ENCODE measurements at places on chromosomes 5 and 9.

DNA sequence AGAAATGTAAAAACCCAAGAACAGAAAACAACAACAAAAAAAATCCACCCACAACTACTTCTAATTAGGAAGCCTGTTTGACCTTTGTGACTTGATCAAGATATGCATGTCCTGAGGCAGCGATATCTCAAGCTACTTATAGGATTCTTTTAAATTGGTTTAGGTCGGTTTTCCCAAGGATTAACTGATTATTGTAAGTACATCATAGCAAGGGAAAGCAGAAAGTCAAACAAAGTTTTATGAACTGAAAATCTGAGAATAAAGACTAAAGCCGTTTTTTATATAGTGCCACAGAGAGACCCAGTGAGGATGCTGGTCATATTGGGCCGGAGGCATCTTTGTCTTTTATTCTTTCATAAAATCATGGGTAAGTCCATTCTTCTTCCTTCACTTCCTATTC lies 72.0 kb downstream of the CD180 start:
- DNase-seq: no peak

DNA sequence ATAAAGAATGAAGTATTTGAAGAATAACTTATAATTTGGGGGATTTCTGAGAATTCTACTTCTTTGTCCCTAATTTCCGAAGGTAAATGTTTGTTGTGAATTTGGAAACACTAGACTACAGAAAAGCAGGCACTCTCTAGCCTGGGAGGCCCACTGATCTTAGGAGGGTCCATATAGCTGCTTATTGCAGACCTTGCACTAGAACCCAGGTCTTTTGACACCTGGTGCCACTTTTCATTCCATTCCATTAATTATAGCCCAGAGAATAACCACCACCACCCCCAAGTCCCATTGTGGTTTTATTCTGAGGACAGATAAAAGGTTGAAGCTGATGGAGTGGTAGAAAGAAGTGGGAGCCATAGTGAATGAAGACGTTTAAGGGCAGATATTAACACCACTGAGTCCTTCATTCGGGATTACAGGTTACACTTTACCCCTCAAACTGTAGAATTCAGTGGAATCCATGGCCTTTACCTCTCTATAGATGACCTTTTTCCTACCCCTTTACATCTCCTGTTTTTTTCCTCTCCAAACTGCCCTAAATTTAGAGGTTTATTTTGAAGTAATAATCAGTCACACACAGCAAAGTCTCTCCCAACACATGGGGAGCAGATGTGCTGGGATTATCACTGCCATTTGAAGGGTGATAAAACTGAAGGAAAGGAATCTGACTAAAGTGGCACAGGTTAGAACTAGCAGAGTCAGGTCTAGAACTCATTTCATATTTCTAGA lies 12.0 kb upstream of the PSMD5 start:
- DNase-seq: no peak

DNA sequence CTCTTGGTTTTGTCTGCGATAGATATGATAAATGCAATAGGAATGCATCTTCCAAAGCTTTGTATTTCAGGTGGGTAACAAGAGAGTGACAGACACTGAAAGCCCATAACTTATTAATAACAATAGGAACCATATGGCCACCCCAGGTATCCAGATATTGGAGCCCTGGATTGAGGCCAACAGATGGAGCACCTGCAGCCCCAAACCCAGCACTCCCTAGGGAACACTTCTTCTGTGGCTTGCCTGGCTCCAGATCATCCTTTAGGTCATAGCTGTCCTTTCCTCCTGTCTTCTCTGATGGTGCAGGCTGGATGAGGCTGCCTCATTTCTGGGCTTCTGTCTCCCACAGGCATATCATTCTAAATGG lies 5.0 kb upstream of the IL3 start:
- DNase-seq: no peak

- DNase-seq: no peak
Observed at GRCh38 chr9:108363311-108363710, 492.5 kb downstream of the ACTL7B start.

- DNase-seq: no peak
Observed at GRCh38 chr9:1454616-1455347, 404.6 kb downstream of the DMRT2 start.

GRCh38 chr9:130997925-130998596 lies 10.9 kb upstream of the LAMC3 start:
- peak; percentile 32 for DNase-seq

DNA sequence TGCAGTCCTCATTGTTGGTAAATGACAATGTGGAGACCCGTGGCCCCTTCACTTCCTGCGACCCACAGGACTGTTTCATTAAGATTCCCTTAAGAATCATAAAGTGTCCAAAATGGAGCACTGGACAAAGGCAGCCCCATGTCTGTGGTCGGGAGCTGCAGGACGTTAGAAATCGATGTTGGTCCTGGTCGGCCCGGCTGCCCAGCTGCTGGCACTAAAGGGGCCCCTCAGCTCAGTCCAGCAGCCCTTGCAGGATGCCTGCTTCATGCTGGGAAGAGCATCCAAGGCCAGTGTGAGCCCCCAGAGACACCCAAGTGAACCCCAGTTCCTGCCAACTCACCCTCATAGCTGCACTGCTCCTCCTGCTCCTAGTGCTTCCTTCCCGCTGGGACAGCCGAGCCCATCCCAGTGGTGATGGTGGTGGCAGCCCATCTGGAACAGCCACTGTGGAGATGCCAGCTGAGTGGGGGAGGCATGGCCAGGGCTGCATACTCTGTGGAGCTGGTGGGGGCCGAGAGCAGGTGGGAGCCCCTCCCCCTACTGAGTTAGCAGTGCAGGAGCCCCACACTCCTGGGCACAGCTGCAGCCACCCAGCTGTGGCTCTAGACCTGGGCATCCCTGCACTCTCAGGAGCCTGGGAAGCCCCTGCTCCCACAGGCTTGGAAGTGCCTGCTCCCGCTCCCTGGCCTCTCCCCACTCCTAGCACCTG lies 168.0 kb upstream of the IRX2 start:
- no peak for DNase-seq

DNA sequence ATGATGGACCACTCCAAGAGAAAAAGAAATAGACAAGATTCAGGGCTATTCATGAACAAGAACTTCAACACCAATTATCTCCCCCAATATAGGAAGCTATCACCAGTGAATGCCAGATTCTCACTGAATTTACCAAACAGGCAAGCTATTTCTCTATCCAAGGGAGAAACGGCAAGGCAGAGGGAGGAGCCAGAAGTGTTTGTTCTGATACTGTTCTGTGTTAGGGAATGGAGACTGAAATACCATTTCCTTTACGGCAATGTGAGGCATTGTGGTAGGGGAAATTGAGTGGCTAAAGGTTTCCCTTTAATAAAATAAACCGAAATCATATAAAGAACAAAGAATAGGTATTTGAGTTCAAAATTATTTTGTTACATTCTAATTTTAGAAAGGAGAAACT lies 68.0 kb upstream of the ALDH1A1 start:
- DNase-seq: no peak

- DNase-seq: no peak
Observed at GRCh38 chr9:137410891-137411249, 12.1 kb downstream of the EXD3 start.

DNA sequence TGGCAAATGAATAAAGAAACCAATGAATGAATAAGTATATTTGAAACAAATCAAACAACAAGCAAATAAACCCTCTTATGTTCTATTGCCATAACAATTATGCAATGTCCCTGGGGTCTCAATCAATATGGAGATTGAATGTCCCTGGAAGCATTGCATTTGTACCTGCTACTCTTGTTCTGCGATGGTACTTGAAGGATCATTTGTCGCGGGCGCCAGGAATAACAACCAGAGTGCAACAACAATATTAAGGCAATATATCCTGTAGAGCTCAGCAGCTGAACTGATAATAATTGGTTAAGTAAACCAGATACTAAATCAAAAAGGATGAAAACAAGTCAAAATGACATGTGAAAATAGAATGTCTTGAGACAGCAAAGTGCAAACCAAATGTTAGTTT lies 1001.9 kb upstream of the NUDT12 start:
- no peak for DNase-seq

DNA sequence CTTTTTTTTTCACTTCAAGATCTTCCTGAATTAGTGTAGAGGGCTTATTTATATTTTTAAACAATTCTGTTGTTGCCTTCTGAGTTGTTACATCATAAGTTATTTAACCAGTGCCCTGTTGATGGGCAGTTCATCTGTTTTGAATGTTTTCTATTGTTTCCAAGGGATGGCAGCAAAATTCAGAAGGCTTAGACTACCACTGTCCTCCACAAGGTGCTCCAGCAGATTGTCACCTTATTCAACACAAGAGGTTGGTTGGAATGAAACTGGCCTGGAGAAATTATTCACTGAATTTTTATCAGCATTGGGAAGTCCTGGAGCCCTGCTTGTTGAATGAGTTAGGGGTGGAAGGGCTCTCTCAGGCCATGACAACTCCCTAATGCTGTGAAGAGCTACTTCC lies 1.3 kb upstream of the KLHL9 start:
- no peak for DNase-seq

GRCh38 chr5:103587185-103587748 lies 24.7 kb upstream of the NUDT12 start:
- no peak for DNase-seq

DNA sequence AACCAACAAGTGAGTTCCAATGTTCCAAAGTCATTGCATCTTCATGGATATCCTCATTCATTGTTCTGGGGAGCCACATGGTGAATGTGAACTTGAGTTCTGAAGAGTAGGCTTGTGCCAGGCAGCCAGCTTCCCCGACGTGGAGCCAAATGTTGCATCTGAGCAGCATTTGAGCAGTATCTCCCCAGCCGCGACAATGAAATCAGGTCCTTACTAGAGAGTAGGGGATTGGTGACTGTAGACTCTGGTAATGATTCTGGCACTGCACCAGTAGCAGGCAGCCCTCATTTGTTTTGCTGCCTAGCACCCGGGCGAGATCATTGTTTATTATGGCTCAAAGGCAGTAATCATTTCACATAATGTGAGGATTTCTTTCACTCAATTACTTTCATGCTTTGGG lies 451.4 kb upstream of the C9orf72 start:
- DNase-seq: no peak

DNA sequence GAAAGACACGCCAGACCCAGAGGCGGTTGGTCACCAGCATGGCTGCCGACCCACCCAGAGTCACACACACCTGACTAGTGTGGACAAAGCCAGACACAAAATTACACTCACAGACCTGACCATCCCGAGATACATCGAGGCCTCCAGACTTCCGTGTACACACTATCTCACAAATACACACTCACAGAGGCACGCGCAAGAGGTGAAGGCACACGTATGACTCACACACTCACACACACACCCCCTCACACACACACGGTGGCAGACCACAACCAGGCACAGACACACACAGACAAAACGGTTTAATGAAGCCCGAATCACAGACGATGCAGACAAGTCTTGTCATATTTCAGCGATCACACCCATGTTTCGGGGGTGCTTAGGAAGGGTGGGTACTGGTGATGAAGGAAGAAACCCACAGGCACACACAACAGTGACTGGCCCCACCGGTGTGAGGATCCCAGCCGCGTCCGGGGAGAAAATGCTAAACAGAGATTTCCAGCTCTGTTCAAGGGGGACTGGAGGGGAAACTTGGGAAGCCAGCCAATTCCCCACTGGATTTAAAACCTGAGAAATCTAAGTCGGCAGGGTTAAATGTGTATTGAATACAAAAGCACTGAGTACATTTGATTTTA lies 51.3 kb downstream of the CRB2 start:
- no peak for DNase-seq

DNA sequence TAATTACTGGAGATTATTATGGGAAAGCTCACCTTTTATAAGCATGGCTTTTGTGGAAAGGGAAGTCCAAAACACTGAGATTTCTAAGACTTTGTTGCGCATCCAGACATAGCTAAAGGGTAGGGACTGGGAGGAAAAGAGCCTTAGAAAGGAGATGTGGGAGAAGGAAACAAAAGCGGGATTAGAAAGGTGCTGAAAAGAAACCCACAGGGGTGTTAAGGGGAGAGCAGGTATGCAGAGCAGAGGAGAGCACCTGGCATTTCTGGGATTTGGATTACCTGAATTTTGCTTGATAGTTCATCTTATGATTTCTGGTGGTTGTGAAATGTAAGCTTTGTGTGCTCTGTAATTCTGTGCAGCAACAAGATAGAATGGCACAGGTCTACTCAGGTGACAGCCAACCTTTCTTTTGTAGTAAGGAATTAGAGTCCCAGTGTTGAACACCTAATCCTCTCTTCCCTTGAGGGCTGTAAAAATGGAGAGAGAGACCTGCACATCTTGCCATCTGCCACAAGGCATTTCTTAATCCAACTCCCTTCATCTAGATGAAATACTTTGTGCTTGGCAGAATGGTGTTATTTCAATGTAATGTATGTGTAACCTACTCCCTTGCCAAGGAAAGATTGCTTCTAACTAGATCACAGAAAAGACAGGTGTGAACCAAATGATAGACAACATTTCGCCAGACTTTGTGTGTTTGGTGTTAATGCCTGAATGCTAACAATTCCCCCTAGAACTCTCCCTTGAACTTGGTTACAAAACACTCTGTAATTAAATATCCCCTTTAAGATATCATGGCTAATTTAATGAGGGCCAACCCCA lies 47.4 kb downstream of the ATPSCKMT start:
- DNase-seq: no peak

- DNase-seq: no peak
Observed at GRCh38 chr5:100004969-100005368, 530.2 kb upstream of the FAM174A start.

DNA sequence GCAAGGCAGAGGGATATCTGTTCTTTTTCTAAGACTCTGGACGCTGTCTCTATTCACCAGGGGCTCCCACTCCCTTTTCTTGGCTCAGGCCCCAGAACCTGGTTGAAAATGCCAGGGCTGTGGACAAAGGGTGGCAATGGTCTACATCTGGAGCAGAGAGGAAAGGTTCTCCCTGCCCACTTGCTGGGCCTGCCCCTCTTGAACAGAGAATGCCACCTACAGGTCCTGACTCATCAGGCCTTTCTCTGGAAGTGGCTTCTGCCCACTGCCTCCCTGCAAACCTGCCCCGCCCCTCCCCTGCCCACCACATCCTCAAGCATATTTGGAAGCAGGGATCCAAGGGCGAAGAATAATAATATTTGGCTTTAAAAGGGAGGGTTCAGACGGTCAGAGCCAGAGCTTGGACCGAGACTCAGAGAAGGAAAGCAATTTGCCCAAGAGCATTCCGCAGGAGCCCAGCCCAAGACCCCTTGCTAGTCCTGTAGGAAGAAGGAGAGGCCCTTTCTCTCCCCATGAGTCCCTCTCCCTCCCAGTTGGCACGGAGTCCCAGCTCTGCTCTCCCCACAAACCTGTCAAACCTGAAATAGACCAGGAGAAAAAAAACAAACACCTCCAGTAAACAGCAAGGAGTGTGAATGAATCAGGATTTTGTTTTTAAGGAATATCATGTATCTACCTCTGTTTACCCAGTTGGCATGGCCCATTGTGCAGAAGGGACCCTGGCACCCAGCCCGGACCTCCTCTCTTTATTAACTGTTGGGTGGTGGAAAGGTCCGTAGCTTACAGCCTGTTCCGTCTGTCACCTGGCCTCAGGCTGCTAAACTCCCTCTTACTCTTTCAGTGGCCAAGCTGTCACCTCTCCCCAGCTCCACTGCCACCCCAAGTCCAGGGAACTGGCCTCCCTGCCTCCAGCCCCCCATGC lies 37.7 kb upstream of the STXBP1 start:
- DNase-seq: no peak

GRCh38 chr5:159010661-159011442 lies 88.9 kb downstream of the EBF1 start:
- DNase-seq: no peak

Data from keratinocyte (primary cell).